ENCODE measurements at places on chromosomes 12 and 14.

DNA sequence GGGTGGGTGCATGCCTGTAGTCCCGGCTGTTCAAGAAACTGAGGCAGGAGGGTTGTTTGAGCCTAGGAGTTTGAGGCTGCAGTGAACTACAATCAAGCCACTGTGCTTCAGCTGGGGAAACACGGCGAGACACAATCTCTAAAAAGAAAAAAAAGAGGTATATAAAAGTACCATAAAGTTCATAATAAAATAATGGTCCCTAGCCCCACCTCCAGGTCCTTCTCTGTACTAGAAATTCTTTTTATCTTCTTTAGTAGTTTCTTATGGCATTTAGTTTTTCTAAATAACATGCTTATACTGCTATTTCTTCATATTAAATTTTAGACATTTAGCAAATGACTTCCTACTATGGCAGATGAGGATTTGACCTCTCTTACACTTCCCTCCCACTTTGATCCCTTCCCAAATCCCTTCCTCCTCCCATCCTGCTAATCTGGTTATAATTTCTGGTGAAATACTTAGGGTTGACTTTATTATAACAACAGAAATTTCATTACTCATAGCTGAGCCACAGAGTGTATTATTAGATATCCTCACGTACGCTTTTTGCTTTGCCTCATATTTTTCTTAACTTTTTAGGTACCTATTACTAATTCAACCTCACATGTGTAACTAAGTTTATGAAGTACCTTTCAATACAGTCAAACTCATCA is 94.7 kb downstream of the SLC41A2 start:
- no peak for DNase-seq

- no peak for DNase-seq
These were observed 7.7 kb downstream of the FOS start for GRCh38 chr14:75286313-75286712.

- no peak for DNase-seq
These were observed 28.9 kb downstream of the COX16 start for GRCh38 chr14:70330596-70330995.

- no peak for DNase-seq
These were observed 148.0 kb upstream of the PDE3A start for GRCh38 chr12:20220339-20220738.

DNA sequence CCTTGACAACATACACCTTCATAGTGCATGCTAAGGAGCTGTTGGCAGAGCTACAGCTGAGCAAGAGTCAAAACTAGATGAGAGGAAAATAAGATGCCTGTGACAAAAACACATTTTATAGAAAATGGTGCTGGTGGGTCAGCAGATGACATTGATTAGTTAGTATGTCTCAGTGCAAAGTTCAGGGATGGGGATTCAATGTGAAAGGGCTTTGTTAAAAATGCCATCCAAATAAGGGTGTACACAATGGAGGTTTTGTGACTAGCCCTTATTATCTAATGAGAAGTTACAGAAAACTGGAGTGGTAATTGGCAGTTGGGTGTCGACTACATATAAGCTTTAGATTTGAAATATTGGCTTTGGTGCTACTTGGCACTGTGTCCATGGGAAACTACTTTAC is 169.0 kb downstream of the MON2 start:
- no peak for DNase-seq

GRCh38 chr14:61593330-61593729 is 102.0 kb upstream of the HIF1A start:
- DNase-seq, result no peak

DNA sequence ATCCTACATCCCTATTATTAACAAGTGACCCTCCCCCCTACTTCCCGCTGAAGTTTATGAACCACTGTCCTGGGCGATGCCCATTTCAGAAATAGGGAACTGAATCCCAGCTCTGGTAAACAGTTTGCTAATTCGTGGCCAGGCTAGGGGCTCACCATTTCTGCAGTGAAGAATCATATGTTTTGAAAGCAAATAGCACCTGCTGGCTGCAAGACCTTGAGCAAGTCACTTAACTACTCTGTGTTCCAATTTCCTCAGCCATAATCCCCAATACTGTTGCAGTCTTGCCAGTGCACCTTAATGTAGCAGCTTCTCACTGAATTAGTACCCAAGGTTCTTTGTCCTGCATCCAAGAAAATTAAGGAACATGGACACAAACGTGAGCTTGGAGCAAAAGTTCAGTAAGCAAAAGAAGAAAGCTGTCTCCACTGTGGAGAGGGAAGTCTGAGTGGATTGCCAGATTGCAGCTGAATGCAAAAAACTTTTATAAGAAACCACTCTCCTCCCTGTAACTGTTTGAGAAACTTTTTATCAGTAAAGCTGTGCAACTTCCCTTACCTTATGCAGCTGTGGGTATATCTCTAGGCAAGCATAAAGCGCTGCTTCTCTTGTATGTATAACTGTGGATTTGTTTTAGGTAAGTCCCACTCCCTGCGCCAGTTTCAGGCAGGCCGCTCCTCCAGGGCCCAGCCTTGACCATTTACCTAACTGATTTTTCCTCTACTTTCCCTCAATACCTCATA is 824 bp downstream of the OAS1 start:
- no peak for DNase-seq

DNA sequence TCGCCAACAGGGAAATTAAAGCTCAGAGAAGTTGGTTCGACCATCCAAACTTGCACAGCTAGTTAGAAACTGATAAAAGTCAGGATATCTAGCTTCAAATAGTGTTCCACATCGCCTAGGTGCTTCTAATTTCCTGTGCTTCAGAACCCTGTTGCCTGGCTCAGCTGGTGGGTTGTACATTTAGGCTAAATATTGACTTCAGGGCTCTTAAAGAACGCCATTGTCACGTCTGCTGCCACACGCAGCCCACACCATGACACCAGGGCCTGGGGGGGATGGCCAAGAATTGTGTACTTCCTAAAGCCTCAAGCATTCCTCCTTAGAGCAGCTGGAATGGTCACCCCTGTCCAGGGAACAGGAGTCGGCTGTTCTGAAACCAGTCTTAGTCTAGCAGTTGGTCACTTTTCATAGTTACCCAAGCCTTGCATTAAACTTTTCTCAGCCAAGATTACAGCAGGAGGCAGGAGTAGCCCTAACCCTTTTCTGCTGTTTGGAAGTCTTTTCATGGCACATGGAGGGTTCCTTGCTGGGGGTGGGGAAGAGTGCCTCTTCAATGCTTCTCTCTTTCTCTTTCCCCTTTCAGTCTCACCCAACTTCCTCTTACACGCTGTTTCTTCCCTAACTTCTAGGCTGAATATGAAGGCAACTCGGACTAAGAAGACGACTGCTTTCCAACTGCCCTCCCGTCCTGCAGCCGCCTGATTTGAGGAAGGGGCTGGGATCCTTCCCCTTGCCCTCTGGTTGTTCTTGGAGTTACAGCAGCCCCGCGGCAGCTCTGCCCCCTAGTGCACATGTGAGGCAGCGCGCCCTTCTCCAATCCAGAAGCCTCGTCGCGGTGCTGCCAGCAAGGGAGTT is 17.1 kb downstream of the FOS start:
- DNase-seq, result peak; percentile 21

GRCh38 chr14:64190974-64191502 is 103.1 kb downstream of the ESR2 start:
- DNase-seq, result no peak

GRCh38 chr12:130151846-130152245 is 10.4 kb upstream of the FZD10 start:
- DNase-seq, result no peak

- no peak for DNase-seq
These were observed 107.2 kb downstream of the DUSP6 start for GRCh38 chr12:89245090-89245489.

DNA sequence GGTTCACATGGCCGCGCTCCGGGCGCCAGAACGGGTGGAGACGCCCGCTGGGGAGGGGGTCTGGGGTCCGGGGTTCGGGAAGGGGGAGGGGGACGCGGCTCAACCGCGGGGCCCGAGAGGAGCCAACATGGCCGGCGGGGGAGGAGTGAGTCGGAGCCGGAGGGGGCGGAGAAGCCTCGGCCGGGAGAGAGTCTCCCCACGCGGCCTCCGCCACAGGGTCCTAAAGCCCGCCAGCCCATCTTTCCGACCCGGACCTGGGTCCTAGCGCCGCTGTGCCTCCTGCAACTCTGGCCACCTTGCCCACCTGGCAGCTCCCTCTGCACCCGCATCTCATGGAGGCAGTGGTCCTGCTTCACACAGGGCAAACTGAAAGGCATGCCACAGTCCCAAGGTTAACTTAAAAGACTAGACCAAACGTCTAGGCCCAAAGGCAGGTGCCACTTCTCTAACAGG is at the start of gene BAZ2A:
Gene BAZ2A (minus strand): TSS at position 147 of the 453 bp plus-strand sequence. CDS start 12,796 bp downstream, outside the sequence.
- DNase-seq, result peak; percentile 92

GRCh38 chr14:23751616-23752015 is 115.5 kb downstream of the DHRS2 start:
- no peak for DNase-seq

- no peak for DNase-seq
These were observed 11.7 kb downstream of the TNFRSF1A start for GRCh38 chr12:6330192-6330591.

GRCh38 chr14:61130512-61131260 is 149.6 kb downstream of the SLC38A6 start:
- DNase-seq, result peak; percentile 83

DNA sequence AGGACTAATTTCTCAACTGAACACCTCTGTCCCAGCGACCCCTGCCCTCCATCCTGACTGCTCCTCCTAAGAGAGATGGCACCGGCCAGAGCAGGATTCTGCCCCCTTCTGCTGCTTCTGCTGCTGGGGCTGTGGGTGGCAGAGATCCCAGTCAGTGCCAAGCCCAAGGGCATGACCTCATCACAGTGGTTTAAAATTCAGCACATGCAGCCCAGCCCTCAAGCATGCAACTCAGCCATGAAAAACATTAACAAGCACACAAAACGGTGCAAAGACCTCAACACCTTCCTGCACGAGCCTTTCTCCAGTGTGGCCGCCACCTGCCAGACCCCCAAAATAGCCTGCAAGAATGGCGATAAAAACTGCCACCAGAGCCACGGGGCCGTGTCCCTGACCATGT is 756 bp downstream of the RNASE7 start:
- no peak for DNase-seq

GRCh38 chr12:76413121-76413520 is 64.9 kb upstream of the BBS10 start:
- DNase-seq, result no peak

GRCh38 chr12:82517808-82518207 is 159.5 kb downstream of the METTL25 start:
- DNase-seq, result peak; percentile 63

GRCh38 chr14:34060651-34060999 is 109.8 kb upstream of the EGLN3 start:
- no peak for DNase-seq

DNA sequence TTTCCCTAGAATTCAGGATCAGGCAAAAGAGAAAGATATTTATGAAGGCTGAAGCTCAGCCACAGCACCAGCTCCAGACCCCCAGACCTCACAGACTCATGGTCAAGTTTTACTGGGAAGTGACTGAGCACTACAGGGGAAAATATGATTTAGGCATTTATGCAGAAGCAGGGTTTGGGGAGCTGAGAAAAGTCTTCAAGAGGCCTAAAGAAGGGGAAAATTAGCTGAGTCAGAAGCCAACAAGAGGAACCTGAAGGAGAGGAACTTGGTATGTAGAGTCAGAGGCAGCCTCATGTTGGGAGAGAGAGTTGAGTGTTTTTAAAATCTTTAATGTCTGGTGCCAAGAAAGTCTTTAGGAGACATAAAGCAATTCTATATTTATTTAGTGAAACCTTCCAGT is 63.0 kb downstream of the FOS start:
- no peak for DNase-seq

GRCh38 chr14:34920339-34920738 is 45.2 kb upstream of the BAZ1A start:
- DNase-seq, result no peak

DNA sequence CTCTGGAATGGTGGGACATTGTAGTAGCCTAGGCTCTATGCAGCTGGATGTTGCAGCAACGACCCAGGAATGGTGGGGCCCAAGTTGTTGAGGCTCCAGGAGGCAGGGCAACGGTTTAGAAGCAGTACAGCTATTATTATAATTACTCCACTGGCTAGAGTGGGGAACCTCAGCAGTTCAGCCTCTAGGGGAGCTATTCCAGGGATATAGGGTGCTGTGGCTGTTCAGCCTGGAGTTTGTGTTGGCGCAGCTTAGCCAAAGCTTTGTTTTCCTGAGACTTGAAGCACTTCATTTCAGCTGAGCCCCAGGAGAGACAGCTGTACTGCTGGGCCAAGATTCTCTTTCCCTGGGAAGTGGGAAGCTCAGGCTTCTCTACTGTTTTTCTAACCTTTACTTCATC is 1023.0 kb upstream of the ATXN7L3B start:
- DNase-seq, result no peak

DNA sequence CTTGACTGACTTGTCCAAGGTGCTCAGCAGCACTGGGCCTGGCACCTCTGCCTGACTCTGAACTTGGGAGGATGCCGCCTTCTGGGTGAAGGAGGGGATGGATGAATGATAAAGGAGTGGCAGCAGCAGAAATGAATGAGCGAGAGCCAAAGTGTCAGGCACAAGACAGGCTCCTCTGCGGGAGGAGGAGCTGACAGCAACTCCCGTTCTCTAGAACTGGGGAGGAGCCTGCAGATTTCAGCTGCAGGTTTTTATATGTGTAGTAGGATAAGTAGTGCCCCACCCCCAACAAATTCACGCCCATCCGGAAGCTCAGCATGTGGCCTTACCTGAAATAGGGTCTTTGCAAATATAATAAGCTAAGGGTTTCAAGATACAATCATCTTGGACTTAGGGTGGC is 33.1 kb downstream of the SLC8B1 start:
- DNase-seq, result no peak

GRCh38 chr12:6020930-6021329 is 75.9 kb upstream of the ANO2 start:
- no peak for DNase-seq

DNA sequence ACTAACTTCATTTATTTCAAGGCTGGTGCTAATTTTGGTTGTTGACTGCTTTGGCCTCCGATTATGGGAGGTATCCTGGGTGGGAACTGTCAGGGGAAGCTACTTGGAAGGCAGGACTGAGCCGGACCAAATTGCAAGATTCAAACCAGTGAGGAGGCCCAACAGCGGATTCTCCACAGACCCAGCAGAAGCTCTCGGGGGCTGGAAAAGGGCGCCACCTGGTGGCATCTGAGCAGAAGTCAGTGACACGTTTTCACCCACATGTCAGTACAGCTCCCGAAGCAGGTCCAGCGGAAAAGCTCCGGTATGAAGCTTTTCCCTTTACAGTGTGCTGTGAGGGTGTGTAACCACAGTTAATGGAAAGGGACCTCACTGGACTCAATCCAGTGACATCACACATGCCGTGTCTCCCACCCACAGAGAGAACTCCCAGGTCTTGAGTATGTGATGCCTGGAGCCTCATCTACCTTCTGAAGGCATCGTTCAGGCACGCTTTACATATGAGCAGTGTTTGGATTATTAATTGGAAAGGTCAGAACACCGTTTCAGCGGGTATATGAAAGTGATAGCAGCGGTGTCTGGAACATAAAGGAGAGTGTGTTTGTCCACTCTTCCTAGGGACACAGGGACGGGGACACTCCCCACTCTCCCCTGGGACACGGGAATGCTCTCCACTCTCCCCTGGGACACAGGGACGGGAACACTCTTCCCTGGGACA is 3.6 kb upstream of the P2RX2 start:
- DNase-seq, result peak; percentile 46

GRCh38 chr14:61153431-61153830 is 127.7 kb downstream of the TMEM30B start:
- no peak for DNase-seq
